CD4-positive, alpha-beta T cell treated with Interleukin-2 at 100 ng/mL for 4 hours (primary cell): ENCODE measurements at places on chromosomes 12 and 14.

GRCh38 chr12:113065126-113066007 is 8.8 kb downstream of the DTX1 start:
- DNase-seq, result no peak

- DNase-seq, result no peak
Measured at GRCh38 chr14:24321212-24321975, 10.1 kb downstream of the LTB4R start.

- no peak for DNase-seq
Measured at GRCh38 chr14:99484106-99484505, 2.9 kb downstream of the CCNK start.

GRCh38 chr14:95460647-95461478 is 55.6 kb downstream of the SYNE3 start:
- no peak for DNase-seq

DNA sequence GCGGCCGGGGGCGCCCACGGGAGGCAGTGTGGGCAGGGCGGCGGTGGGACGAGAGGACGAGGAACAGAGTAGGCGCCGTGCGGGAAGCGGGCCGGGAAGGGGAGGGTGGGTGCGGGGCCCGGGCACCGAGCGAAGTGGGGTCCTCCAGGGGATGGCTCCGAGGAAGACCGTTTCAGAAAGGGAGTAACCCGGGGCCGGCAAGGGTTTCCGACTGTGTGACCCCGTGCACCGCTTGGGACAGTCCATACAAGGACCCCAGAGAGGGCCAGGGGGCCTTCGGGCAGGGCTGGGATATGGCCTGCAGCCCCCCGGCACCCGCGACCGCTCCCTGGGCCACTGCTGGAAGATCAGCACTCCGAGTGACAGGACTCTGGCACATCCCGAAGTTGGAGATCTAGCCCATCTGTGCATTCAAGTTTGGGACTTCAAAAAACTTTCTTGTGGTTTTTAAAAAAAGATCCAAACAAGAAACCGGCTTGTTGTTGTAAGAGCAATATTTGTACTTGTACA is 448 bp downstream of the TSPAN9 start:
- no peak for DNase-seq

GRCh38 chr12:12585115-12585863 is 22.6 kb upstream of the DUSP16 start:
- no peak for DNase-seq
